ENCODE measurements at places on chromosomes 3 and 15.

GRCh38 chr3:112084980-112085705 lies 1.0 kb upstream of the C3orf52 start:
- H3K4me3 ChIP-seq: peak overlapping the region; percentile 89
- H3K27ac ChIP-seq: peak overlapping the region; percentile 60
- no peak for DNase-seq
- peaks cover 8% of the 10 kb centered on the region for H3K27me3 ChIP-seq
- peaks cover 39% of the 10 kb centered on the region for H3K4me1 ChIP-seq

GRCh38 chr3:166080096-166080495 lies 242.9 kb upstream of the BCHE start:
- no peak for DNase-seq
- no peaks in the 10 kb centered on the region for H3K4me1 ChIP-seq
- no peaks in the 10 kb centered on the region for H3K27me3 ChIP-seq
- no peak overlapping the region for H3K4me3 ChIP-seq
- no peak overlapping the region for H3K27ac ChIP-seq

DNA sequence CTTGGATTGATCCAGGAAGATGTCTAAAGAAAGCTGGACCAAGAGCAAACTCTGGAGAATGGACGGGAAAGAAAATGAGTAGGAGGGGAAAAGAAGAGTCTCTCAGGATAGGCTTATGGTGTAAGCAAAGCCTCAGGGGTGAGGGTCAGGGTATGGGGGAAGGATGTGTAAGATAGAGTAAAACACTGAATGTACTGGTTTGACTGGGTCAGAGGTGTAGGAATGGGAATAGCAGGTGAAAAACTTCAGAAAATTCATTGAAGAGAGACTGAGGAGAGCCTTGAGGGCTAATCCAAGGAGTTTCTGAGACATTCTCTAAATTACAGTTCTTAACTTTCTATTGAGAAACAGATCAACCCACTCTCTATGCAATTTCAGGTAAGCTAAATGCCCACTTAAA lies 857.3 kb downstream of the FHIT start:
- H3K36me3 ChIP-seq: no peaks in the 10 kb centered on the region
- no peak for DNase-seq

DNA sequence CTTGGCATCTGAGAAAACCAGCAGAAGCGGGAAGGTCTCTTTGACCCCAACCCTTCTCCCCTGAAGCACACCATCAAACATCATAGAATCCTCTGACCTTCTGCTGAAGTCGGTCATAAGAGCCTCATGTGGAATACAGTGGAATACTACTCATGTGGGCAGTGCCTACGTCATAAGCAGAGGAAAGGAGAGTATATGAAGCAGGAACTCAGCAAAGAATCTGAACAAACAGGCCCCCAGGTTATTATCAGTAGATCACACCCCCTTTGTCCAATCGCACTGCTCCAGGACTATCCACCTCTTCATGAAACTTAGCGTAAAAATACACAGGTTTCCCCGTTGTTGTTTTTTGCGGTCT lies 394.1 kb upstream of the PROK2 start:
- H3K36me3 ChIP-seq: no peaks in the 10 kb centered on the region
- H3K4me1 ChIP-seq: peaks cover 2% of the 10 kb centered on the region
- peaks cover 13% of the 10 kb centered on the region for H3K27me3 ChIP-seq
- no peak for DNase-seq
- no peak overlapping the region for H3K27ac ChIP-seq
- no peak overlapping the region for H3K4me3 ChIP-seq

- H3K4me1 ChIP-seq: no peaks in the 10 kb centered on the region
- H3K4me3 ChIP-seq: no peak overlapping the region
- no peaks in the 10 kb centered on the region for H3K27me3 ChIP-seq
- no peak overlapping the region for H3K27ac ChIP-seq
- peaks cover 31% of the 10 kb centered on the region for H3K36me3 ChIP-seq
These were observed 74.8 kb downstream of the DNASE1L3 start for GRCh38 chr3:58135712-58136543.

DNA sequence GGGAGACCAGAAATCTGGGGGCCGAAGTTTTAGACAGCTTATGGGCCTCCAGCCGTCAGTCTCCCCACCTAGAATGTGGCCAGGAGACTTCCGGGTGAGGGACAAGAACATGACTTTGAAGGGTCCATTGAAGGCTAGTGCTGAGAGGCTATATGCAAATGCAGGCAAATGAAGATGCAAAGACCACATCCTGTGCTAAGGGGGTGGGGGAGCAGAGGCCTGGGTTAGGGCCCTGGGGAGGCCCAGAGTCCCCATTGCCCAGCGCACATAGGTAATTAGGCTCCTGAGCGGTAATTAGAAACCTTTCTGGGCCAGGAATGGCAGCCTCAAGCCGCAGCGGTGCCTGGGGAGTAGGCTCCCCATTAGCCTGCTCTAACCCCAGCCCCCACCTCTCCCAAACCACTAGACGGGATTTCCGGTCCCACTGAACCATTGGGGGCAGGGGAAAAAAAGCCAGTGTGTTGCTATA lies 6.8 kb downstream of the CSK start:
- H3K36me3 ChIP-seq: no peaks in the 10 kb centered on the region
- H3K27me3 ChIP-seq: no peaks in the 10 kb centered on the region
- no peak for DNase-seq
- no peak overlapping the region for H3K27ac ChIP-seq
- H3K4me1 ChIP-seq: peaks cover 16% of the 10 kb centered on the region
- H3K4me3 ChIP-seq: no peak overlapping the region

GRCh38 chr3:10824468-10824867 lies 8.4 kb downstream of the SLC6A11 start:
- DNase-seq: no peak
- peaks cover 16% of the 10 kb centered on the region for H3K4me1 ChIP-seq
- H3K27ac ChIP-seq: no peak overlapping the region
- no peak overlapping the region for H3K4me3 ChIP-seq
- peaks cover 40% of the 10 kb centered on the region for H3K27me3 ChIP-seq

- peaks cover 4% of the 10 kb centered on the region for H3K36me3 ChIP-seq
- H3K4me1 ChIP-seq: no peaks in the 10 kb centered on the region
- no peak overlapping the region for H3K4me3 ChIP-seq
- H3K27ac ChIP-seq: no peak overlapping the region
- H3K27me3 ChIP-seq: no peaks in the 10 kb centered on the region
- DNase-seq: no peak
These were observed 5.9 kb upstream of the ABHD10 start for GRCh38 chr3:111972891-111973290.

GRCh38 chr3:46846624-46847542 lies 16.4 kb downstream of the MYL3 start:
- no peak overlapping the region for H3K4me3 ChIP-seq
- no peak overlapping the region for H3K27ac ChIP-seq
- no peaks in the 10 kb centered on the region for H3K27me3 ChIP-seq
- DNase-seq: no peak
- peaks cover under 1% of the 10 kb centered on the region for H3K36me3 ChIP-seq

DNA sequence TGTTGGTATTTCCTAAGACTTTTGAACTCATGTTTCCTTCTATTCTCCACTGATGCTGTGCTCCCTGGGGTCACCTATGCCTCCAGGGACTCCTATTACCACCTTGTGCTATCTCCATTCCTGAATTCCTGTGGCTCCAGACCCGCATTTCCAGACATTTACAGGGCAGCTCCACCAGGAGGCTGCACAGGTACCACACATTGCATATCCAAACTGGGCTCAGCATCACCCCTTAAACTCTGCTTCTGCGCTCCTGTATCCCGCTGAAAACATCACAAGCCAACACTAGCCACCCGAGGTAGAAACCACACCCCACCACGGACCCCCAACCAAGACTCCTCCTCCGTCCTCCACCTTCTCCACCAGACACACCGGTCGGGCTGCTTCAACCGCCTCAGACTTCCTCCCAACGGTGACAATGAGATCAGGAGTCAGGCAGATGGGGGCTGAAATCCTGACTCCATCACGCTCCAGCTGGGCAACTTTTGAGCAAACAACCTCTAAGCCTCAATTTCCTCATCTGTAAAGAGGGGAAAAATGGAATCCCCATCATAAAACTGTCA lies 10.4 kb downstream of the TNK2 start:
- no peaks in the 10 kb centered on the region for H3K36me3 ChIP-seq
- no peak for DNase-seq
- H3K4me1 ChIP-seq: peaks cover 19% of the 10 kb centered on the region
- no peak overlapping the region for H3K27ac ChIP-seq
- no peaks in the 10 kb centered on the region for H3K27me3 ChIP-seq

DNA sequence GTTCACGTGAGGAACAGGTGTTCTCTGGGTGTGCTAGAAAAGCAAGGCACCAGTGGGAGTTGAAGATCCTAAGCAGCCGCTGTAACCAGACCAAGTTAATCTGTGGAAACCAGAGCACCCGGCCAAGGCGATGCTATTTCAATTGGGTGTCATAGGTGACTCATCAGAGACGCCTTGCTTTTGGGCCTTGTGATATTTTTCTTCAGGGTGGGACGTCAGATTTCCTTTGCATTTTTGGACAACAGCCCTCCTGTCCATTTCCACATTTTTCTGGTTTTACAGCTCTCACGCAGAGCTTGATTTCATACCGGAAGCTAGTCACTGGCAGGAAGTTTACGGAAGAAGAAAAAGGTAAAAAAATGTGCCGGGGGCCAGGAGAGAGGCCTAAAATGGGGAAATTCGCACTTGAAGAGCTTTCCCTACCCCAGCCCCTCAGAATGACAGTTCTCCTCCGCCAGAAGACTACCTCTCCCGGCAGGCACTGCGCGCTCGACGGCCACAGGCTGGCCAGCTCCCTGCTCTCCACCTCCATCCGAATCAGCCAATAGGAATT lies 471 bp upstream of the KBTBD8 start:
- peaks cover 24% of the 10 kb centered on the region for H3K27me3 ChIP-seq
- H3K4me3 ChIP-seq: peak overlapping the region; percentile 90
- no peaks in the 10 kb centered on the region for H3K36me3 ChIP-seq

DNA sequence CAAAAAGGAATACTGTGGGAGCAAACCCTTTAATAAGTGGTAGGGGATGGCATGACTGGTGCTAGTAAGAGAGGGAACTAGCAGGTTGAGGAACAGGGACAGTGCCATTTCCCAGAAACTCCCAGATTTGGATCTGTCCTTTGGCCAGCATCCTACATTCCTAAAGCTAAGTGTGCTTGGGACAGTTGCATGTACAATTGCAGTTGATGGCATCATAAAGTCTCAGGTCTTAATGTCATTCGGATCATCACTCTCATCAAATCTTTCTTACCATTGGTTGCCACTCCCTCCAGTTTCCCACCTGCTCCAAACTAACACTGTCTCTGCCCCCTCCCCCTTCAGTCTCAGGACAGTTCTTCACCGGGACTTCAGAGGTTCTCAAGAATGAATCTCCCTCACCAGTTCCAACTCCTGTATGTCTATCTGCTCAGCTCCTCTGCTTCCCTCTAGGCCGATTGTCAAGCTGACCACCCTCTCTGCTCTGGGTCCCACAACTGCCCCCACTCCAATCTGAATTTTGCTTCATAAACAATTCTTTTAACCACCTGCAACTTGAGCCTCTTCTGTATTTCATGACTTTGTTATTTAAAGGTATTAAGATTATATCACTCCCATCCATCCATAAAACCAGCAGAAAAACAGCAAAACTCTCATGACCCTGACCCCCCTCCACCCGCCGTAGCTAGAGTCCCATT lies 260.8 kb downstream of the CGGBP1 start:
- H3K27ac ChIP-seq: no peak overlapping the region
- DNase-seq: no peak
- H3K27me3 ChIP-seq: peaks cover 46% of the 10 kb centered on the region
- H3K4me3 ChIP-seq: no peak overlapping the region

GRCh38 chr15:51856714-51857380 lies 27.4 kb downstream of the TMOD3 start:
- H3K27ac ChIP-seq: no peak overlapping the region
- H3K4me3 ChIP-seq: no peak overlapping the region
- peaks cover 3% of the 10 kb centered on the region for H3K36me3 ChIP-seq
- H3K27me3 ChIP-seq: no peaks in the 10 kb centered on the region

GRCh38 chr3:44223299-44223698 lies 18.4 kb upstream of the TOPAZ1 start:
- H3K36me3 ChIP-seq: no peaks in the 10 kb centered on the region
- peaks cover 11% of the 10 kb centered on the region for H3K4me1 ChIP-seq
- peaks cover 22% of the 10 kb centered on the region for H3K27me3 ChIP-seq
- H3K27ac ChIP-seq: no peak overlapping the region

DNA sequence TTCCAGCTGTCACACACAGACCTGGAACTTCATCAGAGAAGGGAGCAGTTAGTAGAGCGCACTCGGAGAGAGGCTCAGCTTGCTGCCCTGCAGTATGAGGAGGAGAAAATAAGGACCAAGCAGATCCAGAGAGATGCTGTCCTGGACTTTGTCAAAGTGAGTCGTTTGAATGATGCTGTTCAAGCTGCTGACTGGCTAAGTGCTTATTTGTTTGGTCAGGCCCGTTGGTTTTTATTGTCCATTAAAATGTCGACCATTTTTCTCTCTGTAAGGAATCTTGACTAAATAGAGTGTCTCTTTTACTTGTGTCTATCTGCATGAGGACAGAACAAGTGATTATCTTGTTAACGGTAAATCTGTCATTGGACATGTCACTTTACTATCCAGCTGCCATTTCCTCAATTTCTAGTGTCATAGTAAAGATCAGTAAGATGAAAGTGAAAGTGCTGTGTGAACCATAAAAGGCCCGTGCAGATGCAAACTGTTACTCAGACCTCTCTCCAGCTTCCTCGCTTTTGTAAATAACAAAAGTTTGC lies 56.9 kb downstream of the LRCH3 start:
- no peaks in the 10 kb centered on the region for H3K4me1 ChIP-seq
- no peak overlapping the region for H3K27ac ChIP-seq
- no peak for DNase-seq
- peaks cover 41% of the 10 kb centered on the region for H3K36me3 ChIP-seq
- H3K4me3 ChIP-seq: no peak overlapping the region

GRCh38 chr3:13415997-13416793 lies 3.9 kb downstream of the NUP210 start:
- H3K4me1 ChIP-seq: peaks cover 7% of the 10 kb centered on the region
- no peak for DNase-seq
- no peak overlapping the region for H3K27ac ChIP-seq
- H3K4me3 ChIP-seq: no peak overlapping the region
- no peaks in the 10 kb centered on the region for H3K27me3 ChIP-seq
- no peaks in the 10 kb centered on the region for H3K36me3 ChIP-seq

GRCh38 chr15:87572381-87572910 lies 684.1 kb downstream of the NTRK3 start:
- no peaks in the 10 kb centered on the region for H3K4me1 ChIP-seq
- H3K36me3 ChIP-seq: no peaks in the 10 kb centered on the region
- H3K27me3 ChIP-seq: peaks cover 43% of the 10 kb centered on the region
- DNase-seq: no peak
- H3K27ac ChIP-seq: no peak overlapping the region

GRCh38 chr15:58182460-58183163 lies 44.4 kb downstream of the AQP9 start:
- H3K36me3 ChIP-seq: no peaks in the 10 kb centered on the region
- DNase-seq: peak; percentile 28
- no peak overlapping the region for H3K27ac ChIP-seq
- H3K27me3 ChIP-seq: peaks cover 22% of the 10 kb centered on the region
- no peak overlapping the region for H3K4me3 ChIP-seq
- H3K4me1 ChIP-seq: no peaks in the 10 kb centered on the region

- DNase-seq: no peak
- no peaks in the 10 kb centered on the region for H3K4me1 ChIP-seq
- H3K27ac ChIP-seq: no peak overlapping the region
- H3K27me3 ChIP-seq: no peaks in the 10 kb centered on the region
- H3K4me3 ChIP-seq: no peak overlapping the region
These were observed 25.6 kb downstream of the CPNE4 start for GRCh38 chr3:132009241-132009640.

All from progenitor cell of endocrine pancreas (in vitro differentiated cells).